ENCODE measurements at places on chromosomes 12 and 14. TPM values are rescaled to one million over a fixed set of nuclear protein-coding genes. Genes with fewer than 3 reads are reported as not detected.

DNA sequence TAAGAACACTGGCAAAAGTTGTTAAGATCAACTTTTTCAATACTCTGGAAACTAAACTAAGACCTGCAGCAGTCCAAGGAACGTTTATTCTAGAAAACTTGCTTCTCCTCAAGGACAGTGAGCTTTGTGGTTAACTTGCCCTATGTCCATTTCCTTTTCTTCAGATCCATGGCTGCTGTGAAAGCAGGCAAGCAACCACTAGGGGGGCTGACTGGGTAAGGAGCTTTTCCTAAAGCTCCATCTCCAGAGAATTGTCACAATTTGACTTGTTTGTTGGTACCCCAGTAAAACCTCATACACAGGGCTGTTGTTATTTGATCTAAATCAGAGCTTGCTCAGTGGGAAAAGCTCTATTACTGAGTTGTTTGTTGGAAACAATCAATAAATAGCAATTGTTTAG is 10.1 kb upstream of the RPL10L start:
- DNase-seq, result no peak

Gene ACVRL1
- total RNA-seq, result 113 TPM

DNA sequence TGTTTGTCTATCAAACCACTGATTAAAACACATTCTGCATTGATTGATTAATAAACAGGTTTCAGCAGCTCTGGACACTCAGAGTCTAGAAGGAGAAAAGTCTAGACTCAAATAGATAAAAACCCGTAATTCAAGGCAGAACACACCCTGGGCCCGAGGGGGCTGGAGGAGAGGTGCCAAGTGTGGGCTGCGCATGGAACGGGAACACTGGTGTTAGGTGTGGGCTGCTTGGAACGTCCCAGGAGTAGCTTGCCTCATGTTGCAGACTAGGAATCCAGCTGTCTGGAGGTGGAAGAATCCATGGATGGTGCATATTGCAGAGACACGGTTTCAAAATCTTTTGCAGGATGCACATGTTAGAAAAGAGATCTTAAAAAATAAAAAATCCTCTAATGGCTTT is 223.0 kb downstream of the APAF1 start:
- DNase-seq, result no peak

DNA sequence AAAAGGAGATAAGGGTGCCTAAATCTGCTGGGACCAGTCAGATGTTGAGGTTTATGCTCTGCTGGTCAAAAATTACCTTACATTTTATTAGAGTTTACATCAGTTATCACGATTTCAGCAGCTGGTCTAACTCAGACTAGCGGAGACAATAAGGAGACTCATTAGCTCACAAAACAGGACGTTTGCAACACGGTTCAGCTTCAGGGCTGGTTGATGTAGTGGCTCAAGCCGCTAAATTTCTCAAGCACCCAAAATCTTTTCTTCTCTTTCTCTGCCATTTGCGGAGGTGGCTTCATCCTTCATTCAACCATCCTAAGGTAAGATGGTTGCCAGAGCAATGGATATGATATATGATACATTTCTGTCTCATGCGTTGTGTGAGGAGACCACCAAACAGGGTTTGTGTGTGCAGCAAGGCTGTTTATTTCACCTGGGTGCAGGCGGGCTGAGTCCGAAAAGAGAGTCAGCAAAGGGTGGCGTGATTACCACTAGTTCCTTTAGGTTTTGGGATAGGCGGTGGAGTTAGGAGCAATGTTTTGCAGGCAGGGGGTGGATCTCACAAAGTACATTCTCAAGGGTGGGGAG is 30.3 kb upstream of the CLIP1 start:
- peak; percentile 37 for DNase-seq

Gene SLC6A13
- not detected for total RNA-seq

Data from sigmoid colon (tissue), 7 donors.